ENCODE measurements at places on chromosomes 3 and 15.

DNA sequence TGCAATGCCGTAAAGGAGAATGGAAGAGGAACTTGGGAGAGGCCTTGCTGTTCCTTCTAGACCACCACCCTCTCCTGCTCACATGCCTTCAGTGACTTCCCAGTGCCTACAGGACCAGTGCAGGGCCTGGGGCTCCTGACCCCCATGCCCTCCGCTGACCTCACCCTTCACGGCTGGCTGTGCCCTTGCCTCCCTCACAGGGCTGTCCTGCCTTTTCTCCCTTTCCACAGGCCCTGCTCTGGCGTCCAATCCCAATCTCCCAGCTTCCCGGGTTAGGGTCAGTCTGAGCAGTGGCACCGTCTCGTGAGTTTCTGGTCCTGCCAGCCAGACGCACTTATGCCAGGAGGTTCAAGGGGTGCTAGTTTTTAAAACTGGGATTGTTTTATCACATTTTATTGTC is 110.4 kb downstream of the WNT7A start:
- DNase-seq: no peak

- DNase-seq: no peak
These were observed 127.4 kb downstream of the EDEM1 start for GRCh38 chr3:5314897-5315296.

DNA sequence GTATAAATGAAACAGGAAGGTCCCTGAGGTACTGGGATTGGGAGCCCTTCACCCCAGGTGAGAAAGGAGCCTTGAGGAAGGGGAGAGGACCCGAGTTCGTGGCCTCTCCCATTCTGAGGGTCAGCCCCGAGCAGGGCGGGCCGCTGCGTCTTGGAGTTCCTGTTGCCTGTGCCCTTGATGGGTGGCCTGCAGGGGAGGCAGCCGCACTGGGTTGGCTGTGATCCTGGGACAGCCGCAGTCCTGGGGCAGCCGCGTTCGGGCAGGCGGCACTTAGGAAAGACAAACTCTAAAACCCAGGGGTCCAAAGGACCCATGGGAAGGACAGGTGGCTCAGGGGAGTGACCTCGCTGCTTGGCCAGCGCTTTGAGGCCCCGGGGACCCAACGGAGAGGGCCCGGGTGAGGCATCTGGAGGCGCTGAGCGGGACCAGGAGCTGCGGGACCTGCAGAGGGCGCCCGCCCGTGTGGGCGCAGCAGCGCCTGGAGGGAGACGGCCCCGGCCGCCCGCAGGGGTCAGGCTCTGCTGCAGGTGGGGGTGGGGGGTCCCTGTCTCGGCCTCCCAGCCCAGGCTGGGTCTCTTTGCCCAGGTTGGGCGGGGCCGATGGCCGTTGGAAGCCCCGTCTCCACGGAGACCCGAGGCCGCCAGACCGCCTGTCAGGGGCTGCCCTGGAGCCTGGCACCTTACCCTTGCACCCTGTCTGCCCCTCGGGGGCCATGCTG is 65.1 kb downstream of the HMCES start:
- no peak for DNase-seq

- DNase-seq: no peak
These were observed 38.6 kb upstream of the ADGRG7 start for GRCh38 chr3:100570811-100571210.

GRCh38 chr15:29888646-29889045 is 66.4 kb upstream of the TJP1 start:
- DNase-seq: no peak

- no peak for DNase-seq
These were observed 137.0 kb upstream of the C2CD4B start for GRCh38 chr15:62301993-62302675.

- no peak for DNase-seq
These were observed 394.2 kb downstream of the EDEM1 start for GRCh38 chr3:5581743-5582142.

Data from NCI-H524 (cell line).